ENCODE measurements at places on chromosomes 2 and 18. TPM values are rescaled to one million over a fixed set of nuclear protein-coding genes. Genes with fewer than 3 reads are reported as not detected.

Gene GALNT5
- polyA plus RNA-seq = 0.22 TPM

Gene CIB4
- not detected for polyA plus RNA-seq

Gene IL18RAP
- 0.17 TPM for polyA plus RNA-seq

DNA sequence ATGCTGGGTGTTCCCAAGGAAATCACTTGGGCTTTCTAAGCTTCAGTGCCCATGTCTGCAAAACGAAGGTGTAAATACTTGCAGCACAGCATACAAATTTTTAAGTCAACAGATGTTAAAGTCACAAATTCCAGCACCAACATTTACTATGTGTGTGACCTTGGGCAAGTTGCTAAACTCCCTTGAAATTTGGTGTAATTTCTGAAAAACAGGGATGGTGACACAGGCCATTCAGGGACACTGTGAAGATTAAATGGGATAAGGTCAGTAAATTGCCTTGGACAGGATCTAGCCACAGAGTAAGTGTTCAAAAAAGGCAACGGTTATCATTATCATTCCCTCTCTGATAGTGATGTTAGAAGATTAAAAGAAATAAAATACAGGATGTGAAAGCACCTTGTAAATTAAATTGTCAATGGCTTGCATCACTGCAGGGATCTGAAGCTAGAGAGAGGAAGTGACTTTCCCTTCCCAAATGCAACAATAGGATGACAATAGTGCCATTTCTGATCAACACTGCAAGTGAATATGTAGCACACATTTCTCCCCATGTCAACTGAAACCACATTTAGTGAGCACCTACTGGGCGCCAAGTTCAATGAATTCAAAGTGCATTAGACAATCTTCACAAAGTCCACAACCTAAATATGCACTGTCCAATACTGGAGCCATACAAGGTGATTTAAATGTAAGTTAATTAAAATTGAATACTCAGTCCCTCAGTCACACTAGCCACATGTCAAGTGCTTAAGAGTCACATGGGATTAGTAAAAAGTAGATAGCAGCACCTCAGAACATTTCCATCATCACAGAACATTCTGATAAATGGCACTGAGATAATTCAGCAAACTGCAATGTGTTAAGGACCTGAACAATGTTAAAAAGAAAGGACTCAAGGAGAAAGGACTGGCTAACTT lies 81.2 kb downstream of the STK39 start:
- no peak for DNase-seq
- no peak overlapping the region for H3K4me3 ChIP-seq
- H3K36me3 ChIP-seq = no peaks in the 10 kb centered on the region

DNA sequence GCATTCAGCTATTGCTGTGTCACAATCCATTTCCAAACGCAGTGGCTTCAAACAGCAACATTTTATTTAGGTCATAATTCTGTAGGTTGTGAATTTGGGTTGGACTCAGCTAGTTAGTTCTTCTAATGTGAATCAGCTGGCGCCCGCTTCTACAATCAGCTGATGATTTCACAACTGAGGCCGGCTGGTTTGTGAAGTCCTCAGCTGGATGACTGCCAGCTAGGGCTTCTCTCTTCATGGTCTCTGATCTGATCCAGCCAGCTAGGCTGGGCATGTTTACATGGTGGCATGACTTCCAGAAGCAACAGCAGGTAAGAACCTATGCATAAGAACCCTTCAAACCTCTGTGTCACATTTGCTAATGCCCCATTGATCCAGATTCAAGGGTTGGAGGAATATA lies 172.0 kb downstream of the SLC4A10 start:
- no peak overlapping the region for H3K4me3 ChIP-seq
- H3K27me3 ChIP-seq = no peaks in the 10 kb centered on the region
- no peak for DNase-seq
- no peaks in the 10 kb centered on the region for H3K36me3 ChIP-seq
- no peak overlapping the region for H3K27ac ChIP-seq
- H3K4me1 ChIP-seq = no peaks in the 10 kb centered on the region

DNA sequence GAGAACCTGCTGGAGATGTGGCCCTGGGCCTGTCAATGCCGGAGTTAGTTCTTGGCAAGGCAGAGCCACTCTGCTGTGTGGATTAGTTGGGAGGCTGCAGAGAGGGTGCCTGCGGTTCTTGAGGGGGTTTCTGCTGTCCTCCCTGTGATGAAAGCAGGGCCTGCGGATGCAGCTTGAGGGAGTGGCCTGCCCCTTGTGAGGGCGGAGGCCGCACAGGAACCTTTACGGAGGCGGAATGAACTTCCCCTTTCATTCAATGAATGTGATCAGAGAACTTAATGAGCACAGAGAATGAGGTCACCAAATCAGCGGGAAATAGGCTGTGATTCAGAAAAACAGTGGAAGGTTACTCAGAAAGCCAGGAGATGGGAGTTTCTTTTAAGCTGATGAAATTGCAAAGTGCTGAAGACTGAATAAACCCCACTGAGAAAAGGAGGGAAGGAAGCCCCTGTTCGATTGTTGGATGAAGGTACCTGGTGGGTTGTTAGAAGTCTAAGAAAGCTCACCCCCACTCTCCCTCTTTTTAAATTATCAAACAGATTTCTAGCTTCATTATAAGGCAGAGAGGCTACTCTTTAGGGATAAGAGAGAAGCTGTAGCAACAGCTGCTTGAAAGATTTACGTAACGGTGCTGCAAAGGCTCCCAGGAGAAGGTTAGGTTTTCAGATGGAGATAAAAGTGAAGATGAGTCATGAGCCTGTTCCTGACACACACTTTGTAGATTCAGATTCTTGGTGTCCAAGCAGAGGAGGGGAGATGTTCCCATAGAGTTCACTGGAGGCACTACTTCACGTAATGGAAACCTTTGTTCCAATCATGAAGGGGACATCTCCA lies 47.4 kb downstream of the VWA3B start:
- H3K4me3 ChIP-seq = no peak overlapping the region
- H3K4me1 ChIP-seq = no peaks in the 10 kb centered on the region
- no peak for DNase-seq
- no peaks in the 10 kb centered on the region for H3K27me3 ChIP-seq
- no peaks in the 10 kb centered on the region for H3K36me3 ChIP-seq

Gene CCDC74B
- 9.1 TPM for polyA plus RNA-seq

DNA sequence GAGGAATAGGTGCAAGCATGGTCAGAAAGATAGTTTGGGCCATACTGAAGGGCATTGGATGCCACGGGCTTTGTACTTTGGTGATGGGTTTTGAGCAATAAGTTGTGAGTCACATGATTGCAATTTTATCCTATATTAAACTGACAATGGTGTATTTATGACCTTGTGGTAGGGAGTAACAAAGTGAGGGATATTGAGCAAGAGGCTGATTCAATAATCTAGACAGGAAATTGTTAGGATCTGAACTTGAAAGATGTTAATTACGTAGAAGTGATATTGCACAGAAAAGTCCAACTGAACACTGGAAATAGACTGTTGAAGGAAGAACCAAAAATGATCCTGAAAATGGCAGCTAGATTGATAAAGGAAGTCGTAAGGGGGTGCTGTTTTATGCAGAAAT lies 46.6 kb upstream of the TCF4 start:
- H3K27me3 ChIP-seq = no peaks in the 10 kb centered on the region
- H3K4me3 ChIP-seq = no peak overlapping the region
- H3K36me3 ChIP-seq = no peaks in the 10 kb centered on the region
- no peak overlapping the region for H3K27ac ChIP-seq
- DNase-seq = no peak

- H3K4me3 ChIP-seq = no peak overlapping the region
- no peaks in the 10 kb centered on the region for H3K36me3 ChIP-seq
- no peak overlapping the region for H3K27ac ChIP-seq
- no peak for DNase-seq
- H3K4me1 ChIP-seq = peaks cover 6% of the 10 kb centered on the region
These were observed 216.8 kb downstream of the VAPA start for GRCh38 chr18:10130606-10131005.

Gene LOXL3
- polyA plus RNA-seq = 3.7 TPM

- peak overlapping the region; percentile 55 for H3K4me3 ChIP-seq
- peaks cover 5% of the 10 kb centered on the region for H3K4me1 ChIP-seq
- no peaks in the 10 kb centered on the region for H3K27me3 ChIP-seq
- no peaks in the 10 kb centered on the region for H3K36me3 ChIP-seq
- H3K27ac ChIP-seq = no peak overlapping the region
These were observed 9.3 kb upstream of the NARS1 start for GRCh38 chr18:57630754-57631595.

DNA sequence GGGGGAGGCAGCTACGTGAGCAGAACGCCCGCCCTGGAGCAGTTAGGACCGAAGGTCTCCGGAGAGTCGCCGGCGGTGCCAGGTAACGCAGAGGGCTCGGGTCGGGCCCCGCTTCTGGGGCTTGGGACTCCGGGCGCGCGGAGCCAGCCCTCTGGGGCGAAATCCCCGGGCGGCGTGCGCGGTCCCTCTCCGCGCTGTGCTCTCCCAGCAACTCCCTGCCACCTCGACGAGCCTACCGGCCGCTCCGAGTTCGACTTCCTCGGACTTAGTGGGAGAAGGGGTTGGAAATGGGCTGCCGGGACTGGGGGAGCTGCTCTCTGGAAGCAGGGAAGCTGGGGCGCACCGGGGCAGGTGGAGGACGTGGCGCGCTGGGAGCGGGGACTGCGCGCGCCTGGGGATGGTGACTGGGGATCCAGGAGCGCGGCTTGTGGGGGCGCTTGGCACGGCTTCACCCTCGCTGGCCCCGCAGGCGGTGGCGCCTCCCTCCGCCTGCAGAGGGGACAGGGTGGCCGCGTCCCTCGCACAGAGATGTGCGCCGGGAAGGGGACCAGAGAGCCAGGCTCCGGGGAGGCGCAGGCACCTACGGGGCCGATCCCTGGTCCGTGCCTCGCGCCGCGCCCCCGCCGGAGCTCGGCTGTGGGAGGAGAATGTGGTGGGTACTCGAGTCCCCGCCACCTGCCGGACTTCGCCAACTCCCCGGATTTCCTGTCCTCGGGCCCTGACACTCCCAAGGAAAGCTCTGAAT lies 688 bp downstream of the CDH20 start:
- peaks cover 8% of the 10 kb centered on the region for H3K4me1 ChIP-seq
- no peaks in the 10 kb centered on the region for H3K27me3 ChIP-seq
- DNase-seq = no peak
- H3K27ac ChIP-seq = no peak overlapping the region

Data from ovary (tissue), 10 donors.